ENCODE measurements at places on chromosomes 11 and 22.

- no peak for DNase-seq
Measured at GRCh38 chr22:41264408-41264941, 21.5 kb downstream of the RANGAP1 start.

- no peak for DNase-seq
Measured at GRCh38 chr22:30486661-30487115, 14.9 kb upstream of the SEC14L3 start.

DNA sequence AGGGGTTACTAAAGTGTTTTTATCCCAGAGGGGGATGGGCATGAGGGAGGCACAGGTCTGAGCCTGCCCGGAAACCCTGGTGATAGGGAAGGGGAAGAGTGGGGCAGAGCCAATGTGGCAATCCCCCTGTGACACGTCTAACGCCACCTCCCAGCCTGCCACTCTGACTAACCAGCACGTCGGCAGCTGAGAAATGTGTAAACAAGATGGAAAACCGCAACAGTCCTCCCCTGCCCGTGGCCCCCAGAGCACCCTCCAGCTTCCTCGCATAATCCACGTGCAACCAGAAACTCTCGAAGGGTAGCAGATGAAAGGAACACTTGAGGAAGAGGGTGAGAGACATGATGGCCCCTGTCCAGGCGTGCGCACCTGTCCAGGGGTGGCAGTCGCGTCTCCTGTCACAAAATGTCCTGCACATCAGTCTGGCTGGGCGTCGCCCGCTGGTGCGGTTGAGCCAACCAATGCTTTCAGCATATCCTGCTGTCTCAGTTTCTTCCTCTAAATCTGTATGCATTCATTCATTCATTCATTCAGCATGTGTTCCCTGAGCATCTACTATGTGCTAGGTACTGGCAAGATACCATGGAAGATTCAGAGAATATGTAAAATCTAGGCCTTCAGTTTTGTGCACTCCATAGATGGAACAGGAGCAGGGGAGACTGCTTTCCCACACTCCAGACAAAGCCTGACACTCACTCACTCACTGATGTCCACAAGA lies 4.5 kb downstream of the TMPRSS4 start:
- peak; percentile 56 for DNase-seq

GRCh38 chr11:9861860-9862725 lies 198.2 kb downstream of the SWAP70 start:
- DNase-seq = no peak

DNA sequence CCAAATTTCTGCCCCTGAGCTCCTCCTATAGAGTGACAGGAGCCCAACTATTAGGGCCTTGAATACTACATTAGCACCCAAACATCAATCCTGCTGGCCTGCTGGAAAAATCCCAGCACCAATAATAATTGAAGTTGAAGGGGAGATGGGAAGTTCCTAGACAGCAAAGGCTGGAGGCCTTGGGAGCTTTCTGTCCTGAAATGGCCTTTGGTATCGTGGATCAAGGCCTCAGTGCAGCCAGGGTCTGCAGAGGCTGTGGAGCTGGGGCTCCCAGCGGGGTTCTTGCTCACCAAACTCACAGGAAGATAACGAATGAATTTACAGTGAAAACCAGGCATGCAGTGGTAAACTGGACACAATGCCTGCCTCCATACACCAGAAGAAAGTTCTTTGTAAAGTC lies 9.2 kb upstream of the MICALL1 start:
- DNase-seq = no peak

GRCh38 chr11:133922078-133922870 lies 34.5 kb downstream of the IGSF9B start:
- no peak for DNase-seq

DNA sequence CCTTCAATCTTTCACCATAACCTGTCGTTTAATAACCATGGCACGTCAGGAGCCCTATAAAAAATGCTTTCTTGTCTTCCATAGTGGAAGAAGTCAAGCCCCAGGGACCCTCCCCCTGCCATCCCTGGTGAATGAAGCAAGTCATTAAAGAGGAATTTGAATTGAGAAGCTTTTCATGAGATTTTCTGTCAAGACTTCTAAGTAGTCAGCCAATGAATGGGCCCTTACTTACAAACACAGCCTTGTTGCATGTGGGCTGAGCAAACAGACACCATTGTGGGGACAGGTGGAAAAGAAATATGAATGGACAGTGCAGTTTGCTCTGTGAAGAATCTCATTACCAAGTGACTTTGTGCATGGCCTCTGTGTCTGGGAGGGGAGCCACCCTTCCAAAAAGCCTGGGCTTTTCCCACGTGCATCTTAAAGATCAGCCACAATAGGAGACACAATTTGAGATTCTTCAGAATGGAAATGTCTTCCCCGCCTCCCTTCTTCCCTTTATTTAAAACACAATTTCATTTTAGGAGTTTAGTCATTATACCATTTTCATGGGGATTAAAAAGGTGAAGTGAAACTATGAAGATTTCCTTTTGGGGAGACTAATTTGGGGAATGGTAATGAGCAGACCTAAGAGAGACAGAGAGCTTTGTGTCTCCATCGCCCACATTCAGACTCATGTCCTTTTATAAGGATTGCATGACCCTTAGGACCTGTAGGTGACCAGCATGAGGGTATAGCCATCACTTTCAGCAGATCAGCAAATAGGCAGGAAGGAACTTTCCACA lies 152.0 kb downstream of the LRRC4C start:
- DNase-seq = no peak

GRCh38 chr11:80241766-80242165 lies 800.9 kb upstream of the TENM4 start:
- DNase-seq = peak; percentile 31

- peak; percentile 44 for DNase-seq
Measured at GRCh38 chr22:33242078-33242477, 183.9 kb upstream of the SYN3 start.

DNA sequence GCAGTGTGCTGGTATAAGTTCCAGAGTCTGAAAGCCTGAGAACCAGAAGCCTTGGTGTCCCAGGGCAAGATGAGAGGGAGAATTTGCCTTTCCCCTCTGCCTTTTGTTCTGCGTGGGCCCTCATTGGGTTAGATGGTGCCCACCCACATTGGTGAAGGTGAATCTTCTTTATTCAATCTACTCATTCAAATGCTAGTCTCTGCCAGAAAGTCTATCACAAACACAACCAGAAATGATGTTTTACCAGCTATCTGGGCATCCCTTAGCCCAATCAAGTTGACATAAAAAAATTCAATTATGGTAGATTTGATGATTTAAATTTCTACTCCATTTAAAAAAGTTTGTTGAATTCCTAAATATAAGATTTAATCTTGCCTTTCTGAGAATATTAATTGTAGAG lies 22.2 kb downstream of the CSTPP1 start:
- DNase-seq = no peak

GRCh38 chr22:30390974-30391691 lies 3.9 kb upstream of the RNF215 start:
- DNase-seq = no peak

GRCh38 chr11:128940156-128940555 lies 2.5 kb downstream of the TP53AIP1 start:
- peak; percentile 39 for DNase-seq

GRCh38 chr11:83140691-83141455 lies 16.1 kb upstream of the PCF11 start:
- DNase-seq = no peak

DNA sequence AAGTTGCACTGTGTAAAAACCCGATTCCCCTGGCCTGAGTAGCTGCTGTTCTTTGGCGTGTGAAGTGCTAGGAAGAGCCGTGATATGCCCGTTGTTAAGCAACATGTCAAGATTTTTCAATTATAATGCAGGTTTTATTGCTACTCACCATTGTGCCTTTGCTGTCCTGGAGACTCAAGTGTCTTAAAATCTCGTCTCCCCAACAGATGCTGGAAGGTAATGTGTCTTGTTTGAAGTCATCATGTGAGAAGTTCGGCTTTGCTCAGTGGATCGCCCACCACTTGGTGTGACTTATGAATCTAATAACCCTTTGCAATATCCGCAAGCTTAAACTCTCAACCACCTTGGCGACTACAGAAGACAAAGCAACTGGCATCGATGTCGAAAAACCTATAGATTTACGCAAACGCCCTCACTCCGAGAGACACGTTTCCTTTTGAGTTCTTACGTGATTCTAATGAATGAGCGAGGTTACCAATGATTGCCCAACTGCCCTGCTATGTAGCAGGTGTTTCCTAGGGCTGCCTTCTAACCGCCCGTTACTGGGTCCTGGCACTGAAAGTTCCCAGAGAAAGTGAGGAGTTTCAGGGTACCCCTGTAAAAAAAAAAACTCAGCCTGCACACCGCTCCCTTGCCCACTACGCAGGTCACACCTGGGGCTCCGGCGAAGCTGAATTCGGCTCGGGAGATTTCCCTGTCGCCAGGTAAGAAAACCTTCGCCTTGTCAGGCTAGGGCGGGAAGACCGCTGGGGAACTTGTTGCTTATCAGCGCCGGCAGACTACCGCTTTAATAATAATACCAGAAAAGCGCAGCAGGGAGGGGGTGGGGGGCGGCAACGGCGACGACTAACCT lies 21.2 kb upstream of the BDNF start:
- no peak for DNase-seq

GRCh38 chr22:17884893-17885292 lies 110.6 kb upstream of the BID start:
- no peak for DNase-seq

DNA sequence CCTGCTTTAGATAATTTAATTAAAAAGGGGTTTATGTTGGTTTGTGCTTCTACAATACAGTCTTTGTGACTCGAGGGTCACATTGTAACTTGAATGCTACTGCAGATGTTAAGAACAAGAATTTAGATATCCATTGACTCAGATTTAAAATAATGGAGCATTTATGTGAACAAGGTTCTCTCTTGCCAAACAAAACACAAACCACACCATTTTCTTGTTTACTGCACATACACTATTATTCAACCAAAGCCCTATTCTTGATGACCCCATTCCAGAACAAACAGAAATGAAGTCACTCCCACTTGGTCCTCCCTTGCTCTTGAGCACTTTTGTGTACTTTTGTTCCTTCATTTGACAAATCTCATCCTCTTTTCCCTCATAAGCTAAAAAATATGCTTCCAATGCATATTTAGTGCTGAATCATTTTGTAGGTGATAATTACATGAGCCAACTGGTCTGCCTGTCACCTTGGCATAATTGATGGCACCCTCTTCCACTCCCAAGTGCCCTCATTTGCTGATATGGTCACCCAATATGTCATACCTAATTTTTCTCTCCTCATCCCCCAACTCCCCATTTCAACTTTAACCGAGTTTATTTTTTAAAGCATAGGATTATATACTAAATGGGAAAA lies 2.8 kb downstream of the C11orf71 start:
- DNase-seq = no peak

- DNase-seq = no peak
Measured at GRCh38 chr11:9760193-9760575, 96.3 kb downstream of the SWAP70 start.

DNA sequence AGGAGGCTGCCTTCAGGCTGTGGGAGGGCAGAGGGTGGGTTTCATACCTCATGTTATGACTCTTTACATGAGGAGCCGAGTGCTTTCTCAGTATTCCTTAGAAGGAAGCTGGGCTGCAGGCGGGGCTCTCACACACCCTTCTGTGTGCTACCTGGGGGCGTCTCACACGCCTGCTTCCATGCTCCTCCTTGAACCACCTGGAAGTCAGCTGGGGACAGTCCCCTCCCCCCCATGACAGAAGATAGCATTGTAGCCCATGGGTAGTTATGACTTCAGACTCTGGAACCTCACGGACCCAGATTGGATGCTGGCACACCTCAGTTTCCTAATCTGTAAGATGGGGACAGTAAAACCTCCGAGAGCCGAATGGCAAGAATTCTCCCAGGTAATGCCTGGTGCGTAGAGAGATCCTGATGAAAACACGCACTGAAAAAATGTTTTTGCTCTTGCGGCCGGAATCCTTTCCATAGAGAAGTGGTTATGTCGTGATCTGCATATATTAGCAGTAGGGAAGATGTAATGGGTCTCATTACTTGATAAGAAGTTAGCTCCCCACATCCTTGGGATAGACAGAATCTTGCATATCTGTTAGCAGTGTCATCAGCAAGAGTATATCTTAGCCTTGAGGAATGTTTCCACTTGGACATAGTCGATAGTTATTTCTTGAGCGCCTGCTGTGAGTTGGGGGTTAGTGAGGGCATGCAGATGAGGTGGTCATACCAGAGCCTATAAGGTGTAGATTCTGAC lies 4.9 kb downstream of the DAGLA start:
- no peak for DNase-seq

- no peak for DNase-seq
Measured at GRCh38 chr11:72468289-72468688, 34.0 kb upstream of the CLPB start.

DNA sequence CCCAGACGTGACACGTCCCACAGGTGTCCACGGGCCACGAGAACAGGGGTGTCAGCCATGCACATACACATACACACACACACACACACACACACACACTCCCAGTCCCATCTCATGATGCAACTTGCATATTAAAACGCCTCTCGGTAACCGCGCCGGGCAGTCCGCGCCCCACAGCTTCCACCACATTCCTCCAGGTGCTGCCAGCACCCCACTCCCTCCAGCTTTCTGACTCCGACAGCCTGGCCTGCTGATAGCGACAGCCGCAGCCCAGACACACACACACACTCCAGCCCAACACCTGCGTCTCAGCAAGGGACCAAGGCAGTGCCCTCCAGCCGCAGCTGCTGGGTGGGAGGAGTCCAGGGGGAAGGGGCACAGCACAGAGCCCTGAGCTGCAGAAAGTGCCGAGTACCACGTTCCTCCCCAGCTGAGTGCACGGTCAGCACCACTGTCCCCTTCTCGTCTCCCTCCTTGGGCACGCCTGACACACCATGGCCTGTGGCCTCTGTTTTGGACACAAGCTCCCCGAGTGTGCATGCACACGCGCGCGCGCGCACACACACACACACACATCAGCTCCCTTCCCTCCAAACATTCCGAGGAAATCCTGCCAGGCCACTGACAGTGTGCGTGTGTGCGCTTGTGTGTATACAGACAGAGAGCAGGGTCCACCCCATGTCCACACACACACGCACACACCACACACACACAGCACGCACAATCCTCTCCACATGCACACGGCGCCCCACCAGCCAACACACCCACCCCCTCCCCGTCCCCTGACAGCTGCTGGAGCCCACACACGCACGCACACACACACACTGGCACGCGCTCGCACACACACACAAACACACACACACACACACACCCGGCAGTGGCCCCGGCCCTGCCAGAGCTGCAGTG lies 1.2 kb downstream of the ELFN2 start:
- DNase-seq = peak; percentile 33

DNA sequence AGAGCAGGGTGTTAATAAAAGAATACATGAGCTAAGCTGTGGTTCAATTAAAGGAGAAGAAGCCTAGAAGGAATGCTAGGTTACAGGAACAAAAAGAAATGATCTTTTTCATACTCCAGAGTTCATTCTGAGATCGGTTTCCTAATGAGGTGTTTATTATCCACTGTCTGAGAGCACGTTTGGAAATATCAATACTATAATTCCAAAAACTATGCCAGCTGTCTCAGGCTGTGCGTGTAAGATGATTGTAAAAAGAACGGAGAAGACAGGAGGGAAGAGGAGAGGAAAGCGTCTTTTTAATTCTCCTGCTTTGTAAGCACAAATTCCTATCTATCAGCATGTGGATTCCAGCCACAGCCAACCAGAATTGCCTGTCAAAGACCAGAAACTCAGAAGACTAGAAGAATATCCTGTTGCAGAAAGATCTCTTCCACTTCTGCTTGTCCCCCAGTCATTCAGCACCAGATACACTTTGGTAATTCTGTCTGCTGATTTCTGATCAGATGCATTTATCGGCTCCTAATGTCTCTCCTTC lies 25.7 kb downstream of the APOL5 start:
- DNase-seq = no peak
